ENCODE measurements at places on chromosomes 13 and 19.
A peak's percentile ranks its signal among the peaks of the same experiment; 100 is the strongest.

DNA sequence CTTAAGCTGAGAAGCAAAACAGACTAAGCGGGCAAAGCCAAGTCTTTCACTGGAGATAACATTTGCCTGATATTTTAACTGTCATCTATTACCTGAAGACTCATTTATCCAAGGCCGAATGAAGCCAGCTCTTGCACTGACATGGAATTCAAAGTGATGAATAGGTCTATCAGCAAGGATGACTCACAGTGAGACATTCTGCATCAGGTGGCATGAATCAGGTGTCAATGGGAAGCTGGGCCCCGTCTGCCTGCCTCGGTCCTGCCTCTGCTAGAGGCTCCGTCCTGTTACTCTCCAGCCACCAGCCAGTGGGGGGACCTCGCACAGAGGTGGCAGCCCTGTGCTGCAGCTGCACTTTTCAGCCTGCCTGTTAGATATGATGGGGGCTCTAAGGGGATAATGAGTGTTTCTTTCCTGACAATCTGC is 23.5 kb downstream of the STARD13 start:
- DNase-seq = no peak

- no peak for DNase-seq
Observed at GRCh38 chr13:98326291-98326690, 149.2 kb upstream of the RNF113B start.

GRCh38 chr13:41681587-41681986 is 224.2 kb downstream of the RGCC start:
- DNase-seq = no peak

DNA sequence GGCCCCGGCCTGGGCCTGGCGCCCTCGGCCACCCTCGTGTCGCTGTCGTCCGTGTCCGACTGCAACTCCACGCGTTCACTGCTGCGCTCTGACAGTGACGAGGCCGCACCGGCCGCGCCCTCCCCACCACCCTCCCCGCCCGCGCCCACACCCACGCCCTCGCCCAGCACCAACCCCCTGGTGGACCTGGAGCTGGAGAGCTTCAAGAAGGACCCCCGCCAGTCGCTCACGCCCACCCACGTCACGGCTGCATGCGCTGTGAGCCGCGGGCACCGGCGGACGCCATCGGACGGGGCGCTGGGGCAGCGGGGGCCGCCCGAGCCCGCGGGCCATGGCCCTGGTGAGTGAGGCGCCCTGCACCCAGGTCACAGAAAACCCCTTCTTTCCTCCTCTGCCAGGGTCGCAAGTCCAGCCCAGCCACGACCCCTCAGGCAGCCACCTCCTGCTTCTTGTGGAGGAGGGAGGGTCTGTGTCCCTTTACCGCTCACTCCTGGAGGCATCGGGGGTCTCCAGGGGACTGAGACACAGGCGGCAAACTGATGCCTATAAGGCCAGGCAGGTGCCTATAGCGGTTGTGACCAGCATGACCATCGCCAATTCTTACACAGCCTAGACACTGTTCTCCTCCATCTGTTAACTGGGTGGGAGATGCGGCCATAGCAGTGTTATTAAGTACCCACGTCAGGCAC is 4.2 kb downstream of the TTC9B start:
- DNase-seq = no peak

GRCh38 chr13:101397742-101398141 is 18.6 kb downstream of the NALCN start:
- DNase-seq = peak; percentile 73

GRCh38 chr13:66364346-66364745 is 865.8 kb downstream of the PCDH9 start:
- DNase-seq = no peak

DNA sequence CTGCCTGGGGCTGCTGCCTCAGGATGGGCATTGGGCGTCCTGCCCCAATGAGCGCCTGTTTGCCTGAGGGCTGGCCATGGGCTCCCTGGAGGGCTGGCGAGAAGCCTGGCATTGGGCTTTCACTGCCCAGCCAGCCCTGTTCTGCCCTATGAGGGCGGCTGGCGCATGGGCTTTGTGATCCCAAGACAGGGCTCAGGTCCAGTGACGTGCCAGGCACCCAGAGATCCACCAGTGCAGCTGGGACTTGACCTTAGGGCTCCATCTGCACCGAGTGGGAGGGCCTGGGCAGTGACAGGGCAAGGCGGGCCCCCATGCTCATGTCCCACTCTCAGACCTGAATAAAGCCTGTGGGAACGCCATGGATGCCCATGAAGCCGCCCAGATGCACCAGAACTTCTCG is 34.3 kb downstream of the MAU2 start:
- DNase-seq = no peak

- DNase-seq = peak; percentile 89
Observed at GRCh38 chr19:53977991-53978731, 13.3 kb upstream of the CACNG6 start.

DNA sequence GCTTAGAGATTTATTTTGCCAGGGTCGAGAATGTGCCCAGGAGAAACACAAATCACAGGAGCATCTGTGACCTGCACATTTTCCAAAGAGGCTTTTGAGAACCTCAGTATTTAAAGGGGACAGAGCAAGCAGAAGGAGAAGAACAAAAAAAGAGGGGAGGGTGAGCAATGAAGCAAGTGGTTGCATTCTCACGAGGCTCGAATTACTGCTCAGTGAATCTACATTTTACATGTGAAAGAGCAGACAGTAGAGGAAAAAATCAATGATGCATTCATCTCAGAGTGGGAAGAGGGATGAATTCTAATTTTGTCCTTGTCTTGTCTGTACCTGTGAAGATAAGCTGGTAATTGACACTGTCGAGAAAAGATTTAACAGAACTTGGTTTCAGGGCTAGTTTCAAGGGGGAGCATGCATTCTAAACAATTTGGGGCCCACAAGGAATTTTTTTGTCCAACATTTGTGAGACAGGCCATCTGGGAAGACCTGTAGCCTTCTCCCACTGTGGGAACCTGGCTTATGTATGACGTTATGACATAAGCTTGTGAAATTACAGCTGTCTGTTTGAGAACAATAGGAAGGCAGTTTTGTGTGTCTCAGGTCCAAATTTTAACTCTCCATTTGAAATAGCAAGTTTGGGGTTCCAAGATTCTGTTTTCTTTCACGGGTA is 855.1 kb downstream of the SLITRK5 start:
- DNase-seq = no peak

- DNase-seq = no peak
Observed at GRCh38 chr19:44745341-44745831, 3.1 kb upstream of the BCL3 start.

- DNase-seq = no peak
Observed at GRCh38 chr13:52104624-52105023, 24.2 kb downstream of the NEK5 start.

- DNase-seq = no peak
Observed at GRCh38 chr19:53872762-53873161, 5.1 kb downstream of the MYADM start.

DNA sequence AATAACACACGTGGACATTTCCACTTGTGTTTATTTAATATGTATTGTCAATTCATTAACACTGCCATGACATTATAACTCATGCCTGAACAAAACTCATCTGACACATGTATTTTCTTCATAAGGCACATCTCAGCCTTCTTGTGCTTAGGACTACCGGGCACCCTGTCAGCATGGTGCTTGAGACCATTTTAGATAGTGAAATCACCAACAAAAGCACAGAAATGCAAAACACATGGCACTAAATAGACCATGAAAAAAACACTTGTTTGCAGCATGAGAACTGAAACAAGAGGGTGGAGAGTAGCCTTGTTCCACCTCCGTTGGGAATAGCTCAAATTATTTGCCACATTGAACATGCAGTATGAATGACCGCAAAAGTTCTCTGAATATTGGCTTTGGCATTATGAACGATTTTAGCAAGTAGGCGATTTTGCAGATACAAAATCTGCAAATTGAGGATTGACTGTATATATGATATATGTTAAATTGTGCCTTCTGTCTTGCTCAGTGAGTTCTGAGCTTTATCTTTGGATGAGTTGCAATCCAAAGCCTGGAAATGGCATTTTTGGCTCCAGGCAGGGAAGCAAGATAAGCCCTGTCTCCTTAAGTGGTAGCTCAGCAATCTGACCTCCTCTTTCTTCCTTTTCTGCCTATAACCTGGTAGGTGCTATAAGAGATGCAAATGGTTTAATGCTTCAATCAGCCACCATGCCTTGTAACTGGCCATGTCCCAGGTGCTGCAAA is 328.2 kb downstream of the HS6ST3 start:
- DNase-seq = no peak

DNA sequence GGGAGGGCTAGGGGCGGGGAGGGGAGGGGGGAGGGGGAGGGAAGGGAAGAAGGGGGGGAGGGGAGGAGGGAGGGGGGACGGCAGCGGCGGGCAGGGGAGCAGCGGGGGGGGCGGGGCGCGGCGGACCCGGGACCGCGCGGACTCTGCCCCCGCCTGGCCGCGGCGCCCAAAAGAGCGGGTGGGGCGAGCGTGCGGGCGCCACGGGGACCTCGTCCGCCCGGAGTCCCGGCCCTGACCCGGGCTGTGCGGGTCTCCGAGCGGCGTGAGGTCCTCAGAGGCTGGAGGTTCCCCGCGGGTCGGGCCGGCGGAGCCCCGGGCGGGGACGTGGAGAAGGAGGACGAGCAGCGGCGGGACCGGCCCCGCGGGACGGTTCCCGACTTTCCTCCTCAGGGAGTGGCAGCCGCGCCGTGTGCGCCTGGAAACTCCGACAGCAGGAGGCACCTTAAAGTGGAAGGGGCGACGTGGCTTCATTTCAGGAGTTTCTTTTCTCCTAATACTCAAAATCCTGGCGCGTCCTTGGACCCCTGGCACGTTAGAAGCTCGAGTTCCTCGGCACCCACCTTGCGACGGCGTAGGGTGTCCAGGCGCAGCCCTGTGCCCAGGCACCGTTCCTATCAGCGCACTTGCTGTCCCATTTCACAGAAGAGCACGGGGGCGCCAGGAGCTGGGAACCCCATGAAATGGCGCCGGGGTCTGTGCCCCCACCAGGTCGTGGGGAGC is 518 bp upstream of the PLPP2 start:
- no peak for DNase-seq

DNA sequence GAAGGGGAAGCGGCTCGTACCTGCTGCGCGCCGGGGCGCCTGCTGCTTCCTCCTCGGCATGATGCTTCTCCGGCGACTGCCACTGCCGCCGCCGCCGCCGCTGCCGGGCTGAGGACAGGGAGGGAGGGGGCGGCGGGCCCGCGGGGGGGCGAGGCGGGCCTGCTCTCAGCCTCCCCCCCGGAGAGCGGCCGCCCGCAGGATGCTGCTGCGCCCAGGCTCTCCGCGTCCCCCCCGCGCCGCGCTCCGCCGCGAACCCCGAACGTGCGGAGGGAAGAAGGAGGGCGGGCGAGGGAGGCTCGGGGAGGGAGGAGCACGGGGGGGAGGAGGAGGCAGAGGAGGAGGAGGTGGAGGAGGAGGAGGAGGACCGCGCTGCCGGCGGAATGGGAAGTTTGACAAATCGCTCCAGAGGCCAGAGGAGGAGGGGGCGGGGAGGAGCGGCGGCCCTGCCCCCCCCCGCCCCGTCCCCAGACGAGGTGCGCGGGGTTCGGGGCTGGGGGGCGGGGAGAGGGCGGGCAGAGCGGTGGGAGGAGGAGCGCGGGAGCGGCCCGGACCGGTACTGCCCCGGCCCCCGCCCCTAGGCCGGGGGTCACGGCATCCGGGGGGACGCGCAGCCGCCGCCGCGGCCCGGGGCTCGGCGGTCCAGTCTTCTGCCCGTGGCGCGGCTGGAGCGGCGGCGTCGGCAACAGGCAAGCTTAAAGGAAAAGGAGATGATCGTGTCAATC is at the start of gene TSHZ3:
Gene TSHZ3, minus strand, starts transcription at position 277 of the 722 bp plus-strand sequence. Its CDS starts 217 bp downstream, at position 60.
- DNase-seq = peak; percentile 57

DNA sequence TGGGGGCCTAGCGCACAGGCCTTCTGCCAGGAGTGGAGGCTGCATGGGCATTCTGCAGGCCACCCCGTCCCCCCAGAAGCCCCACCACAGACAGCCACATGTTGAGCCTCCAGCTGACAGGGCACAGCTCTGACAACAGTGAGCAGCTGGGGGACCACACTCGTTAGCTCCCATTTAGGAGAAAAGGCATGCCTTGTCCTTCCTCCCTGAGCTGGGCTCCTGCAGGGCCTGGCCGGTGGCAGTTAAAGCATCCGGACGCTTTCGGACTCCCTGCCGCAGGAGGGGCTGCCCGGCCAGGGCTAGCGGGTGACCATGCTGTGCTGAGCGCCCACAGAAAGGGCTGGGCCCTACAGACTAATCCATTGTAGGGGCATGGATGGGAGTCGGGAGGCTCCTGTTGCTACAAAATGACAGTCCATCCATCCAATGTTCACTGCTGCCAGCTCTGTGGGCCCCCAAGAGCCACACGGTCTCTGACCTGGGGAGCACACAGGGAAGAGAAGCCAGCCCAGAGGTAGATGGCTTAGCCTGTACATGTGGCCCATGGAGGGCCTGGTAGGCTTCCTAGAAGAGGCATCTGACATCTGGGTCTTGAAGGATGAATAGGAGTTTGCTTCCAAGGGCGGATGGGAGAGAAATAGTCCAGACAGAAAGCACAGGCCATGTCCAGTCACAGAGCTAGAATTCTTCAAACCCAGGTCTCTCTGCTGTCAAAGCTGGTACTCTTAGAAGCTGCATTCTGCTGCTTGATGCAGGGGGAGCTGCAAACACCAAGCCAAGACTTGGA is 116.5 kb upstream of the VSTM2B start:
- DNase-seq = no peak

DNA sequence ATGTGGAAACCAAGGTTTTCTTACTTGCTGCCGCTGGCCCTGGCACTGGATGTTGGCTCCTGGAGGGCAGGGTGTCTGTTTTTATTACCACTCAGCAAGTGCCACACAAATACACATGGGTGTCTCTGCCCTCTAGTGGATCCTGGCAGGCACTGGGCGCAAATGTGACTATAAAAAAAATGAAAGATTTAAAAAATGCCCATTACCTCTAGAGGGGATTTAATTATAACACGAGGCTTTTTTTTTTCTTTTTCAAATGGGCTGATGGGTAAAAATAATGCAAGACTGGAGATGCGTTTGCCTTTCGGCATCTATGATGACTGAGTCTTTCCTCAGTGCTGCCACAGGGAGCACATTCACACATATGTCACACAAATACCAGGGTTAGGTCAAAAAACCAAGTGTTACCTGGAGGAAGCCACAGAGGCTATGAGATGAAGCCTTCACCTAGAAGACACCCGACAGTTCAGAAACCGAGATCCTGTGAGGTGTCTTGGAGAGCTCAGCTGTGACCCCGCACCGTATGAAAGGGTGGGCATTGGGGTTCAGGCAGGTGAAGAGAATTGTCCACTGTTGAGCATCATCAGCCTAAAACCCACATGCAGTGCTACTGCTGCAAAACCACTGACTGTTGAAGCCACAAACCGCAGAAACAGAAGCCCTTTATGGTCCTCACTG is 25.7 kb downstream of the CHAMP1 start:
- DNase-seq = no peak

GRCh38 chr13:60327511-60327910 is 69.5 kb upstream of the TDRD3 start:
- DNase-seq = no peak

- DNase-seq = peak; percentile 90
Observed at GRCh38 chr13:35768551-35768950, 292.1 kb upstream of the MAB21L1 start.

DNA sequence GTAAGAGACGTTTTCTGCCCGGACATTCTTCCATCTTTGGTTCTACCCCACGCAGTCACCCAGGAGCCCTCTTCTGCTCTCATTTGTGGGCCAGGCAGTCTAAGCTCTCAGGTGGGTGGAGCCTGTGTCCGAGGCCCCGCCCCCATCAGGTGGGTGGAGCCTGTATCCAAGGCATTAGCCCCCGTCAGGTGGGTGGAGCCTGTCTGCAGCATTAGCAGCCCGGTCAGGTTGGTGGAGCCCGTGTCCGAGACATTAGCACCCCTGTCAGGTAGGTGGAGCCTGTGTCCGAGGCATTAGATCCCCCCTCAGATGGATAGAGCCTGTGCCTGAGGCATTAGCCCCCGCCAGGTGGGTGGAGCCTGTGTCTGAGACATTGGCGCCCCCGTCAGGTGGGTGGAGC is 45.5 kb upstream of the C13orf46 start:
- no peak for DNase-seq

GRCh38 chr13:111201304-111201940 is 86.3 kb downstream of the ARHGEF7 start:
- no peak for DNase-seq
